Neural cell (in vitro differentiated cells): ENCODE measurements at places on chromosomes 2 and 18. TPM values are rescaled to one million over a fixed set of nuclear protein-coding genes. Genes with fewer than 3 reads are reported as not detected.

Gene WNT10A
- 0.14 and 0.20 TPM in 2 replicates for polyA plus RNA-seq

Gene FSHR
- polyA plus RNA-seq = 0.36 TPM in 1 of 2 replicates, not detected in the other

Gene WIPF1
- polyA plus RNA-seq = 0.25 and 0.44 TPM in 2 replicates

Gene KRTCAP3
- polyA plus RNA-seq = 2.3 and 4.0 TPM in 2 replicates

Gene POU3F3
- polyA plus RNA-seq = 69.3 and 72.0 TPM in 2 replicates

Gene GRB14
- polyA plus RNA-seq = 4.5 and 8.5 TPM in 2 replicates

Gene RIOK3
- polyA plus RNA-seq = 73.0 and 109 TPM in 2 replicates

Gene SLC23A3
- polyA plus RNA-seq = 0.12 and 0.28 TPM in 2 replicates

Gene OR6B2
- polyA plus RNA-seq = not detected in 2 replicates

Gene CRYGD
- polyA plus RNA-seq = not detected in 2 replicates

Gene IHH
- polyA plus RNA-seq = 0.36 TPM in 1 of 2 replicates, not detected in the other

Gene DRC1
- polyA plus RNA-seq = 0.16 TPM in 1 of 2 replicates, not detected in the other

Gene HK2
- polyA plus RNA-seq = 0.47 and 0.90 TPM in 2 replicates

Gene MBP
- 1.6 and 3.3 TPM in 2 replicates for polyA plus RNA-seq

Gene CRACDL
- polyA plus RNA-seq = 0.85 and 1.6 TPM in 2 replicates

Gene USP37
- 16.5 and 20.2 TPM in 2 replicates for polyA plus RNA-seq

Gene ALPP
- not detected in 2 replicates for polyA plus RNA-seq

Gene TMEM37
- polyA plus RNA-seq = not detected in 2 replicates

Gene SRD5A2
- 0.11 and 0.26 TPM in 2 replicates for polyA plus RNA-seq

Gene CYP27C1
- 0.84 and 2.3 TPM in 2 replicates for polyA plus RNA-seq

Gene PIAS2
- polyA plus RNA-seq = 32.1 and 38.0 TPM in 2 replicates

Gene UGT1A4
- polyA plus RNA-seq = not detected in 2 replicates

Gene ANKRD53
- polyA plus RNA-seq = not detected in 2 replicates

Gene FIGN
- 0.71 and 1.0 TPM in 2 replicates for polyA plus RNA-seq

Gene DCDC2C
- not detected in 2 replicates for polyA plus RNA-seq

Gene NT5DC4
- not detected in 2 replicates for polyA plus RNA-seq

Gene UGT1A10
- not detected in 2 replicates for polyA plus RNA-seq

Gene GPR35
- polyA plus RNA-seq = 2.8 and 4.1 TPM in 2 replicates

Gene CDH19
- 0.11 and 0.28 TPM in 2 replicates for polyA plus RNA-seq

Gene DOCK10
- 0.37 and 2.9 TPM in 2 replicates for polyA plus RNA-seq

Gene SRSF7
- 278 and 286 TPM in 2 replicates for polyA plus RNA-seq

Gene LAMA3
- polyA plus RNA-seq = 2.2 and 3.4 TPM in 2 replicates
